NCI-H1105 treated with DMSO at 0.1 percent for 48 hours (cell line): ENCODE measurements at places on chromosomes 7 and 10.

- DNase-seq = no peak
These were observed 62.0 kb downstream of the VSTM4 start for GRCh38 chr10:49053053-49053997.

GRCh38 chr7:155224116-155224811, 73.4 kb upstream of the INSIG1 start:
- DNase-seq = peak; percentile 93

- no peak for DNase-seq
These were observed 63.1 kb downstream of the PYROXD2 start for GRCh38 chr10:98351831-98352402.

GRCh38 chr10:123007558-123008354, 839 bp downstream of the IKZF5 start:
- DNase-seq = no peak

- no peak for DNase-seq
These were observed 1014.1 kb downstream of the REEP3 start for GRCh38 chr10:64535131-64535867.

DNA sequence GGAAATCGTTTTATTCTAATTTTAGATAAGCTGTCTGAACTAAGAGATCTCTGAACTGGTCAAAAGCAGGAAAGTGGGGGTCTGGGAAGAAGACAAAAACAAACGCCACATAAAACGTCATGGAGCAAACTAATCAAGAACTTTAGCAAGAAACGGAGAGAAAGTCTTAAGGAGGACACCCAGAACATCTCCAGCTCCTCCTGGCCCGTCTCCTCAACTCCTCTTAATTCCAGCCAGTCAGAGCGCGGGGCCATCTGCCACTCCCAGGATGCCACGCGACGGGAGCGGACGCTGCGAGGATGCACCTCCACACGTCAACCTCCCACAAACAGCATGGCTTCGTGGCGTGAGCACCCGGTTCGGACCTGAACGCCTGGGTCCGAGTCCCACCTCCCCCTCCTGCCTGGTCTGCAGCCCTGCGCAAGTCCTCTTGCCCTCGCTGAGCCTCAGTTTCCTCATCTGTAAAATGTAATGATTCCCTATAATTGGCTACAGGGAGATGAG, 598 bp downstream of the MMS19 start:
- peak; percentile 51 for DNase-seq

GRCh38 chr7:155769701-155770100, 42.6 kb downstream of the SHH start:
- DNase-seq = no peak

GRCh38 chr10:132784866-132785722, 853 bp downstream of the NKX6-2 start:
- no peak for DNase-seq

DNA sequence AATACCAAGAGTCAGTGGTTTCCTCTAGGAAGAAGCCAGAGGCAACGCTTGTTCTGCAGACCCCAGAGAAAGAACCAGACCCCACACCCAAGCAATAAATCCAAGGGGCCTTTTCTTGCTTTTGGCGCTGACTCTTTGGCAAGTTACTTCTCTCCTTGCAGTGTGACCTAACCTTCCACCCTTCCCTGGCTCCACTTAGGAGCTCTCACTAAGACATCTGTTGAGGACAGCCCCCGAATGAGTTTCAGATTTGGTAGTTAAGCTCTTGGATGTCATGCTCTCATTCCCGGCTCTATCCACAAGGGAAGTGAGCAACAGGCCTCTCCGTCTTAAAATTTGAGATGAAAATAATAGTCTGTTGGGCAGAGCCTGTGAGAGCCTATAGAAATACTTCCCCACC, 50.6 kb upstream of the FAM204A start:
- DNase-seq = no peak

- DNase-seq = peak; percentile 57
These were observed 872 bp downstream of the FAM131B start for GRCh38 chr7:143361552-143362130.

- no peak for DNase-seq
These were observed 116.7 kb downstream of the CYP26A1 start for GRCh38 chr10:93190372-93190771.

DNA sequence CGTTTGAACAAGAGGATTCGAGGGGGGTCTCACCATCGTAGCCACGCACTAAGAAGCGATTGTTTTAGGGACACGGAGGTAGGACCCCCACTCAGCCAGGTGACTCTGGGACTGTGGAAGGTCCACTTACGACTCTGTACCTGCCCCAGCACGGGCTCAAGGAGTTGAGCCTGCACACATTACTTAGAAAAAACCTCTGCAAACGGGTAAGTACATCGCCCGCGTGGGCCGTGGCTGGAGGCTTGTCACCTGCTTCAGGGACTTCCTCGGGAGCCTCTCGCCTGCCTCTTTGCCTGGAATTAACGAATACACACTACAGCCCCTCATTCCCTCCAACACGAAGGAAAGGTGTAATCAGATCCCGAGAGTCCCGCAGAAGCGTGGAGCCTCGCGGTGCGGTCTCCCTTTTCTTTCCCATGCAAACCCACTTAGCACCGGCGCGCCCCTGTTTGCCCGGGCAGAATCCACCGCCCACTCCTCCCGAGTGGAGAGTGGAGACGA, 826 bp downstream of the PODXL start:
- DNase-seq = peak; percentile 27

DNA sequence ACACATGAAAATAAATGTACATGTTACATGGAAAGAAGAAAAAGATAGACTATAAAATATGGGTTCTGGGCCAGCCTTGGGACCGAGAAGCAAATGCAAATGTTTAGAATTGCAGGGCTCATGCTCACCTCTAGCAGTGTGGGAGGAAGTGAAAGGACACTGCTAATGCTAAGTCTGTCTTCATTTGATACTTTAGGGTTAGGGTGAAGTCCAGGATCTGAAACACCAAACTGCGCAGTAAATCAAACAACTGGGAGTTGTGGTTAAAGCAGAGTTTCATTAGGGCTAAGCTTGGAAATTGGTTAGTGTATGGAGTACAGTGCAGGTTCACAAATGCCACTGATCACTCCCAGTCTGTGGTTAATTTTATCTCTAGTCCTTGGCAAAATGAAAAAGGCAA, 73.2 kb upstream of the PDK4 start:
- DNase-seq = no peak

DNA sequence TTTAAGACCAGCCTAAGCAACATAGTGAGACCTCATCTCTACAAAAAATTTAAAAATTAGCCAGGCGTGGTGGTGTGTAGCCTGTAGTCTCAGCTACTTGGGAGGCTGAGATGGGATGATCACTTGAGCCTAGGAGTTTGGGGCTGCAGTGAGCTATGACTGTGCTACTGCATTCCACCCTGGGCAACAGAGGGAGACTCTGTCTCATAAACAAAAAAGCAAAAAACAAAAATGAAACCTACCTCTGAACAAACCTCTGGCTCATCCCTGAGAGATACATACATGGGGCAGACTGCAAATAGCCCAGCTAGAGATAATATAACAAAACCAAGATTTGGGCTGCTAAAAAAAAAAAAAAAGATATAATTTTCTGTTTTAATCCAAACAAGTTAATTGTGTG, 19.5 kb downstream of the C10orf67 start:
- DNase-seq = no peak

- DNase-seq = no peak
These were observed 213.2 kb upstream of the HPS1 start for GRCh38 chr10:98659951-98660350.

GRCh38 chr7:94943134-94943533, 35.7 kb downstream of the PPP1R9A start:
- DNase-seq = no peak

DNA sequence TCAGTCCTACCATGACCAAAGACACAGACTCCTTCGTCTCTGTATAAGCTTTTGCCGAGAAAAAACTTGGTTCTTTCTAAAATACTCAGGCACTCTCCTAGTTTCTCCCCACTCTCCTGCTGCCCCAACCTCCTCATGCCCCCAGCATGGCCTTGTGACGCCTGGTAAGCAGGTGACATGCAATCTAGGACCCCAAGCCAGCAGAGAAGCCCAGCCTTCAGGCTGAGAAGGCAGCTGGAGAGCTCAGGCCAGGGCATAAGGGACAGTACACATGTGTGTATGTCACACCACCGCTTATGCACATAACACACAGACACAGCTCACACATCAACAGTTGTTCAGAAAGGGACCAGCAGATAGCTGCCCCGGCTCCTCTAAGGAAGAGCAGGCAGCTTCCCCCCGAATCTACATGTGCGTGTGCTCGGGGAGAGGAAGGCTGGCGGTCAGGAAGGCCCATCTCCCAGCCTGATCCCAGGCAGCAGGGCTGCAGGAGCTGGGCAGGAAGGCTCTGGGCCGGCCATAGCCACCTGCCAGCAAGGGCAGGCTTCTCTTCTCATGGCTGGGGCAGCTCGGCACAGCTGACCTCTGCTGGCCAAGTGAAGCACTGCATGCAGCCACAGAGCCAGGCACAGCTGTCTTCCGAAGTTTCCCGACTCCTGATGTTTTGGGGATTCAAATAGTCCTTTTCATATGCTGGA, 8.5 kb downstream of the DDX56 start:
- DNase-seq = peak; percentile 35

GRCh38 chr7:102170393-102170970, 116.2 kb upstream of the SH2B2 start:
- no peak for DNase-seq

- no peak for DNase-seq
These were observed 440.8 kb upstream of the C7orf33 start for GRCh38 chr7:148149730-148150129.

- no peak for DNase-seq
These were observed 58.1 kb downstream of the NHLRC2 start for GRCh38 chr10:113912582-113912981.

DNA sequence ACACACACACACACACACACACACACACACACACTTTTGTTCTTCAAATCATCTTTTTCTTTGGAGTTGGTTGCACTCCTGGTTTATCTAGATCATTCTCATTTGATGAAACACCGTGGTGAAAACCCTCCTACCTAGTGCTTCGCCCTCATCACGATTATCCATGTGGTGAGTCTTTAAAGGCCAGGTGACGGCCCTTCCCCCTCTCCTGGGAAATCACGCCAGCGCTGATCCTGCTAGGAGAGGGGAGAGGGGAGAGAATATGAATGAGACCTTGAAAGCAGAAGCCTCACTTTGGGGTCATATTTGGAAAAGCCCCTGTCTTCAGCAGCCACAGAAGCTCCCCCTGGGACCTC, 103.9 kb upstream of the LRRC4 start:
- peak; percentile 46 for DNase-seq

DNA sequence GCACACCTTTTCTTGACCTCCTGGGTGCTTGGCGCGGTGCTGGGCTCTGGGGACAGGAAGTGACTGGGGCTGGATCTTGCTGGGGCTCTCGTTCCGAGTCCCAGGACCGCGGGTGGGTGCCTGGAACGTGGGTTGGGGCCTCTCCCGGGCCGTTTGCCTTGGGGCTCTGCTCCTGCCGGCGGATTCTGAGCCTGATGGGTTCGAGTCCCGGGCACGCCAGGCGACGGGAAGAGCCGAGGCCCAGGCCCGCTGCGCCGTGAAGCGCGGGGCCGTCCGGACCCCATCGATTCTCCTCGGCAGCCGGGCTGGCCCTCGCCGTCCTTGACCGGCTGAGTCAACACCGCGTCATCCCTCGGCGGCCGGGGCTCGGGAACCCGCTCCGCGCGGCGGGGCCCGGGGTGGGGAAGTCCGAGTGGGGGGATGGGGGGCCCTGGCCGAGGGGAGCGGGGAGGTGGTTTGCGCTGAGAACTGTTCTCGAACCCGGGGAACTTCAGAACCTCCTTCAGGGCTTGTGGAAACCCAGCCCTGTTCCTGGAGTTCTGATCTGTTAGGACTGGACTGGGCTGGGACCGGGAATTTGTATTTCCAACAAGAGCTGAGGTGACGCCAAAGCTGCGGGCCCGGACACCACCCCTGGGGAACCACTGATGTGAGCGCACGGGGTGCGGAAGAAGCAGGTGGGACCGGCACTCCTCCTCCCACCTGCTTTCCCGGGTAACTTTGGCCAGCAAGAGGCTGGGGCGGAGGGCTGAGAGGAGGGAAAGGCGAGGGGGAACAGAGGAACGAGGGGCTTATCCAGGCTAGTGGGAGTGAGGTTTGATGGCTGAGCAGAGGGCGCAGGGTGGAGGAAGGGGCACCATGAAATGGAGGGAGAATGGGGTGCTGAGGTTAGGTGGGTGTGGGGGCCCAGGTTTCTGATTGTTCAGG, 6.2 kb downstream of the HHEX start:
- DNase-seq = no peak

DNA sequence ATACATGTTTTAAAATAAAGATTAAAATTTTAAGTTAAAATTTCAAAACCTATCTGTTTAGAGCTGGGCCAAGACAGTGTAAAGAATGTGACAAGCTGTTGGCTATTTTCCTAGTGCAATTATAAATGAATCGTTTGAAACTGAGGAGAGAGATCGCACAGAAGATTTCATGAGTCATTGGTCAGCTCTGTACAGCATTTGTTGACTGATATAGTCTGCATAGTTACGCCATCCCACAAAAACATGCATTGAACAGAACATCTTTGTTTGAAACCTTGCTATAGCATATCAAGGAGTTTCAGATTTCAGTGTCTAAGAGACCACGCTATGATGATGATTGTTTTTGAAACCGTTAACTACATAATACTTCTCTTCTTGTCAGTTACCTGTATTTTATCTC, 1.3 kb upstream of the C10orf67 start:
- peak; percentile 30 for DNase-seq

DNA sequence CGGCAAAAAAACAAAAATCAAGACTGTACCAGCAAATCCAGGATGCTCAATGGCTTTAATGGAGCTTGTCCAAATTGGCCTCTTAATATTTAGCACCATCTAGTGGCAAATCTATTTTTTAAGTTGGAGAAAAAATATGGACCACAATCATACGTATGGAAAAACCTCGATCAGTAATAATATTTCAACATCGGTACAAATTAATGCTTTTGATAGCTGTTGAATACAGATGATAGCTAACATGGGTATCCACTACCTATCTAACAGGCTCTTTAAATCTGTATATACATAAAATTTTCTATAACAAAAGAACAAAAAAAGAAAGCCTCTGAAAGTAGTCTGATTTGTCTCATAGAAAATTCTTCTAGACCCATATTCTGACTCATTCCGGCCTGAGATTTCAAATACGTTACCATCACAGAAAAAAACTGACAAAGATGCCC, 29.2 kb downstream of the COA1 start:
- DNase-seq = peak; percentile 59

DNA sequence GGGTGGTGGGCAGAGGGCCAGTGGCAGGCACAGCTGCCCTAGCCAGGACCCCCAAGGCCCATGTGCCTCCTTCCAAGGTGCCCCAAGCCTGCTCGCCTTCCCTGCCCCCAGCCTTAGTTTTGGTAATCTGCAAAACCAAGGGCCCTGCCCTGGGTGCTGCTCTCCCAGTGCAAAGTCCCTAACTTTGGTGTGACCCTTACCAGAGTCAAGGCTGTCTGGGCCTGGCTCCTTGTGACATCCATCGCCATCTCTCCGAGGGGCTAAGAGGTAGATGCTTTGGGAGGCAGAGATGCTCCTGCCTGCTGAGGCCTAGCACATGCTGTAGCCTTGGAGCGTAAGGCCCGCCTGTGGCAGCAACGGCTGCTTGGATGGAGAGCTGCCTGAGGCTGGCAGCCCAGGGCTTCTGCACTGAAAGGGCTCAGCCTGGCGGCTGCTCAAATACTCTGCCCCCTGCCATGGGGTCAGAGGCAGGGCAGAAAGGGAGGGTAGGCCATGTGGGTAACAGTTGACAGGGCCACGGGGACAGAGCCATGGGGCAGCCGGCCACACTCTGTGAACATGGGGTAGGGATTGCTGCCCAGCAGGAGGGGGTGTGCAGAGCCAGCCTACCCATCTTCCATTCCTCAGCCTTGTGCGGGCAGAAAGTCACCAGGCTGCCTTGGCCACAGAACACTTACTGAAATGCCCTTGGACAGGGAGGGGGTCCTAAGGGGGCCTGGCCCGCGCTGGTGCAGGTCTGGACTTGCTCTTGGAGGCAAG, 17.9 kb upstream of the MYL7 start:
- no peak for DNase-seq
